ENCODE measurements at places on chromosomes 16 and 17.

DNA sequence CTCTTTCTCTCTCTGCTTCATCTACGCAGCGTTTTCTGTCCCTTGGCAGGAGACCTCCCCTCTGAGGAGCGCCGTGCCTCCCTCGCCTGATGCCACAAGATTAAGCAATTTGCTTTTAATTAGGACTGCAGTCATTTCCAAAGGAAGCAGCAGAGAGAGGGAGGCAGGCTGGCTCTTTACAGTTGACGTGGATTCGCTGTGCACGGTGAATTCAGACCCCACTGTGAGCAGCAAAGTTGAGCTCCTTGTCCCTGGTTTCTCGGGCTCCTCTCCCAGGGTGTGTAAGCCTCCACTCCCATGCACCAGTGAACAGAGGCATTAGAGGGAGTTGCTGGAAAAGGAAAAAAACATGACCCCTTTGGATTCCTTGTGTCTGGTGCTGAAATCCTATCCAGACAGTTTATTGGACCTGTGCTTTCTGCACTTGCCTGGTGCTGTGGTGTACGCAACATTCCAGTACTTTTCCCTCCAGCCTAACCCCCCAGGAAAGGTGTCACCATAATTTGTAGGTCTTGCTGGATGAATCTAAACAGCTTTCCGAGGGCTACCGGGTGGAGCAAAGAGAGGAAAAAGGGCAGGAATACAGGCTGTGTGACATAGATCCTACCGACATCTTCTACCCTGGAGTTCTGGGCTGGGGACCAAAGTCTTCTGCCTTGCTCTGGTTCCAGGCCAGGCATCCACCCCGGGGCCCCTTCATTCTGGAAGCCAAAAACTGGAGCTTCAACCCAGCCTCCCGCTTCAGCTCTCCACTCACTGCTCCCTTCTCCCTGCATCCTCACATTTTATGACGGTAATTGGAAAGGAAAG is 171.0 kb downstream of the MAF start:
- DNase-seq: no peak

DNA sequence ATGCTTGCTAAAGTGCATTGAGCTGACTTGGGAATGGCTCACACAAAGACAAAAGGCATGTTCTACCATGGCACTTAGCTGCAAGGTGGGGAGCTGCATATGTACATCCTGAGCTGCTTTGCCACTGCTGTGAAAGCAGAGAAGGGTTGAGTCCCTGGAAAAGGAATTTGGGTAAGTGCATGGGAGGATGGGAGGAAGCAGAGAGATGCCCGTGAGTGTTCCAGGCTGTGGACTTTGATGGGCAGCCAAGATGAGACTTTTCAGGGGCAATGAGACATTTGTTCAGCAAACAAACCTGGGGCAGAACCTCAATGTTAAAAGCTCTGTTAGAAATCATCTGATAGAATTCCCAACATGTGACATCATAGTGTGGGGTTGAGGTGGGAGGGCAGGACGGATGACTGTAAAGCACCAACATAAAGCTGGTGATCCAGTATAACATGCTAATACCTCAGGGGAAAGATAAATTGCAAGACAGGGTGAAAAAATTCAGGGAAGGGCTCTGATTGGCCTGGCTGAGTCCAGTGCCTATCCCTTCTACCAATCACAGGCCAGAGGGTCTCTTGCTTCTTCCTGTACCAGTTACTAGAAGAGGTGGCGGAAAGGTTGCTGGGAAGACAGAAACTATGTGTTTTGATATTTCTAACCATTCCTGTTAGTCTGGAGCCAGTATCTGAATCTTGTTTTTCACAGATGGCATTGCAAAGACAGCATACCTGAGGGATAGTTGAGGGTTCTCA is 163.2 kb downstream of the UTP18 start:
- DNase-seq: no peak

DNA sequence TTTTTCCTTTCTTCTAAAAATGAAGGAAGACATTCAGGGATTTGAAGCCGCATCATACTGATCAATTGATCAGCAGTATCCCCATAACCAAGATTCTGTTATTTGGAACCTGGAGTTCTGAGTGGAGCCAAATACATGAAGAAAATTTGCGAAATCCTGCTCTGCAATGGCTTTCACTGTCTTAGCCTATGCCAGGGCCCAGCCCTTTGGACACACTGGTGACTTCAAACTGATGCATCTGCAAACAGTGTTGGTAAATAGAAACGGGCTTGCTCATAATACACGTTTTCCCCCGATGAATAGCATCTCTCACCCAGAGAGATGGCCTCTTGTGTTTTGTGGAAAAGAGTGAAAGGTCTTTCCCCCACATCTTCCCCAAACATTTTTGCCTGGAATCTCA is 87.6 kb upstream of the TOX3 start:
- DNase-seq: no peak

DNA sequence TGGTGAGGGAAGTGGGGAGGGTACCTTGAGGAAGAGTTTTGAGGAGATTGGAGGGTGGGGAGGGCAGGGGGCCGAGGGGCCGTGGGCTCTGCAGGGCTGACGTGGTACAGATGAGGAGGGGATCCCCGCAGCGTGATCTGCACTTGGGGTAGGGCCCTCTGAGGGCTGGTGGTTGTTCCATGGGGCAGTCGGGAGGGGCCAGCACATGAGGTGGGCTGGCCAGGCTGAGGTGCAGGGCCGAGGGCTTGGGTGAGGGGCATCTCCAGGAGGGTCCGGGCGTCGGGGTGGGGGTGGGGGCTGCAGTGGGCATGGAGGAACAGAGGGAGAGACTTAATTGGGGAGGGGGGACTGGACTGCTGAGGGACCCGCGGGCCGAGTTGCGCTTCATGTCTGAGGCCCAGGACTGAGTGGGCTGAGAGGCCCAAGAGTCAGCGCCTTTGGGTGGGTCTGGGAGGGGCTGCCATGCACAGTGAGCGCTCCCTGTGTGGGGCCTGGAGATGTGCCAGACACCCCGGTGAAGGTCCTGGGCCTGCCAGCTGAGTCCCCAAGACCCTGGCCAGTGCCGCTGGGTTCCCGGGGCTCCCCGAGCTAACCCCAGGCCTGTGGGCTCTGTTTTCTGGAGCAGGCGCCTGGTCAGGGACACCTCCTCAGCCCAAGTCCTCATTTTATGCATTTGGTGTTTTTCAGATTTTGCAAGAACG is 13.3 kb downstream of the PRSS27 start:
- DNase-seq: no peak

DNA sequence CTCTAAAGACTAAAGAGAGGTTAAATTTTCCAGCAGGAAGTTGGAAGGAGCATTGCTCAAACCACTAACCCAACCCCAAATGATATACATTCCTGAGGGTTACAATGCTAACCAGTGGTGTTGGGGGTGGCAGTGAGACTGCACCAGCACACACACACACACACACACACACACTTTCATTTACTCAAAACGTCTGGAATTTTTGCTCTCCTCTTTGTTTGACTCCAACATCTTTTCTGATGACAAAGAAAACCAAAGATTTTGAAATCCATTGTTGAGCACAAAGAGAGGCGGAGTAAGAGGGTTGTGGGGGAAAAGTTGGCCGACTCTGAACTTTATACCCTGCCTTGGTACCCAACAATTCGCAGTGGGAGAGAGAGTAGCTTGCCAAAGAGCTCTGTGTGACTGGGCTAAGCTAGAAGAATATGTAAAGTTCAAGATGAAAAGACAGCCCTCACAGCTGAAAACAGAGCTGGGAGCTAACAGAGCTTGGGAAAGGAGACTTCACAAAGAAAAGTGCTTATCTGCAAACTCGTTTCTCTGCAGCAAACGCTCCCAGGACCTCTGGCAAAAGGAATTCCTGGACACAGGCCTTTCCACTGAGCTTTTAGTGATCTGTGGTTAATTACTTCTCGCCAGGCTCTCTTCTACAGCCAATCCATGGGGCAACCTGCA is 426.0 kb upstream of the CDH11 start:
- DNase-seq: no peak

GRCh38 chr16:14538604-14539003 is 91.5 kb downstream of the PARN start:
- no peak for DNase-seq

- DNase-seq: no peak
Measured at GRCh38 chr17:13537167-13537731, 64.5 kb downstream of the HS3ST3A1 start.

DNA sequence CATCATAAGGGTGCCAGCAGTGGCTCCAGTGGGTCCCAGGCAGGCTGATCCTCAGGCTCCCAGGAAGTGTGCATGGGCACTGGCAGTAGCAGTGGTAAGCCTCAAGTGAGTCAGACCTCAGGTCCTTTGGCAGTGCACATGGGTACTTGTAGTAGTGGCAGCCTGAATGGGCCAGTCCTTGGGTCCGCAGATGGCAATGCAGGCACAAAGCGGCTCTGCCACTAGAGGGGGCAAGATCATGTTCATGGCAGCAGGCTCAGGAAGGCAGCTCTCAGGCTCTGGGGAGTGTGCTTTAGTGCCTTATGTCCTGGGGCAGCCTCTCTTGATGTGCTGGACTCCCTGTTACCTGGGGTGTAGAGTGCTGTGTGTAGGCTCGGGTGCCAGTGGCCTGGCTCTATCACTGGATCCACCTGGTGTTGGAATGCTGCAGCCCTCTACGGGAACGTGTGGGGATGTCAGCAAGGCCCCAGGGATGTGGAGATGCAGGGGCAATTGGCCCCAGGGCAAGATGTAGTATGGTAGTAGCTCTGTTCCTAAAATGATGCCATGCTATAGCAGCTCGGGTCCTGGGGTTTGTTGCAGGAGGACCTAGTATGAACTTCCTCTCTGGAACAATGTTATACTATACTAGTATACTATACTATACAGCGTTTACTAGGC is 11.0 kb downstream of the ACSM3 start:
- DNase-seq: peak; percentile 60

DNA sequence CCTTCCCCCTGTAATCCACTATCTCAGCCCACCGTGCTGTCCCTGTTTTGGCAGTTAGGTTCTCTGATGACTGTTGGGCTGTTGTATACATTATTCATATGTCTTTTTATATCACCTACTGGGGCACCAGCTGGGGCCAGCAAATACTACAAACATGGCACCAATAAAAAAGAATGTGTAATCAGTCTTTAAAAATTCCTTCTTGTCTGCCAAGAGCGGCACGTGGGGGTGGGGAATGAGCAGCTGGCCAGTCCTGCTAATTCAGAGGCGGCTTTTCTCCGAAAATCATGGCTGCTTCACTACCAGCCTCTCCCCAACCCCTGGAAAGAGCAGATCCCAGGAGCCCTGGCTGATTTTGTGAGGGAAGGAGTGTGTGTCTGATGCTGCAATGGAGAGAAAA is 77.7 kb upstream of the EEF2KMT start:
- no peak for DNase-seq

DNA sequence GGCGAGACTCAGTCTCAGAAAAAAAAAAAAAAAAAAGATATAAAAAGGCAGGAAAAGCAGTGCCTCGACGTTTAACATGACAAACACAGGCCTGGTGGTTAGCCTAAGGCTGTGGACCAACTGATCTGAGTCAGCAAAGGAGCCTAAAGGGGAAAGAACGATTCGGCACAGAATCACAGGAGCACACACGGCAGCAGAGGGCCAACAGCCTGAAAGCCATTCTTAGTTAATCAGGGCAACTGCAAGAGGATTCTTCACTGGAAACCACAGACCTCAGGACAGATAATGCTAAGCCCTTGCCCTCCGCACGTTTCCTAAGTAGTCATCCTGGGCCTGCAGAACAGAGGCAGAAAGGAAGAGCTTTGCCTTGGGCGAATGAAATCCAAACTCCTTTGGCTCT is 14.7 kb downstream of the TMEM11 start:
- DNase-seq: no peak

DNA sequence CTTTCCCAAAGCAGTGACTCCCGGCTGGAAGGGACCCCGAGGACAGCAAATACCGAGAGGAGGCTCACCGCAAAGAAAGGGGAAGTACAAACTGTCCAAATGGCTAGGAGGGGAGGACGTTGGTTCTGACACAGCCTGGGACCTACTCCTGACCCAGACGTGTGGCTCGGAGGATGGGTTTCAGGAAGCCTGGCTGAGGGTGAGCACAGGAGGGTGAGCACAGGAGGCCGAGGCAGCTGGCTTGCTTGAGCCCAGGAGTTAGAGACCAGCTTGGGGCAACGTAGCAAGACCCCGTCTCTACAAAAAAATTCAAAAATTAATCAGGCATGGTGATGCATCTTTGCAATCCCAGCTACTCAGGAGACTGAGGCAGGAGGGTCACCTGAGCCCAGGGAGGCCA is 83.2 kb downstream of the C16orf78 start:
- DNase-seq: no peak

DNA sequence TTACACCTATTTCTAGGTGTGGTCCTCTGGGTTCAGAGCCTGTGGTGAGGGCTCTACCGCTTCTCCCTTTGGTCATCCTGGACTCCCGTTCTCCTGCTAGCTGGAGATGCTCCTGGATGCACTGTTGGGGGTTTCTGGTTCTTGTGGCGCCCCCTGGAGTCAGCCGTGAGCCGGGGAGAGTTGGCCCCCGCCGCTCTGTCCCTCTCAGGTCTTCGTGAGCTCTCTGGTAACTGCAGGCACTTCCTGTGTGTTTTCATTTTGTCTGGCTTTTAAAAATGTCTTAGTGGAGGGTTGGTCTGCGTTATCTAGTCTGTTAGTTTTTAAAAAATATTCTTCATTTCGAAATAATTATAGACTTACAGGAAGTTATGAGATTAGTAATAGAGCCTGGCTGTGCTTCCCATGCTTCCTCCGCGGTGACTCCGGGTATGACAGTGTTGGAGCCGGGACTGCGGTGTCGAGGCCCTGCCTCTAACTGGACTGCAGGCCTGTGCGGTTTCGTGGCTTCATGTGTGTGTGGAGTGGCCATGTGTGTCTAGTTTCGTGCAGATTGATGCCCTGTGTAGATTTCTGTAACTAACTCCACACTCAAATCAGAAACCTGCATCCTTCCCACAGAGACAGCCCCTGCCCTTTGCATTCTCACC is 78.0 kb upstream of the ZNF750 start:
- peak; percentile 25 for DNase-seq

- no peak for DNase-seq
Measured at GRCh38 chr17:11406716-11407115, 165.7 kb downstream of the SHISA6 start.

GRCh38 chr17:74779948-74780400 is 3.8 kb upstream of the NAT9 start:
- peak; percentile 47 for DNase-seq

GRCh38 chr16:31088459-31089183 is at the start of gene PRSS53:
TSS of gene PRSS53 (minus strand) at chr16:31088943. CDS start at chr16:31088809, 134 bp downstream.
- no peak for DNase-seq

DNA sequence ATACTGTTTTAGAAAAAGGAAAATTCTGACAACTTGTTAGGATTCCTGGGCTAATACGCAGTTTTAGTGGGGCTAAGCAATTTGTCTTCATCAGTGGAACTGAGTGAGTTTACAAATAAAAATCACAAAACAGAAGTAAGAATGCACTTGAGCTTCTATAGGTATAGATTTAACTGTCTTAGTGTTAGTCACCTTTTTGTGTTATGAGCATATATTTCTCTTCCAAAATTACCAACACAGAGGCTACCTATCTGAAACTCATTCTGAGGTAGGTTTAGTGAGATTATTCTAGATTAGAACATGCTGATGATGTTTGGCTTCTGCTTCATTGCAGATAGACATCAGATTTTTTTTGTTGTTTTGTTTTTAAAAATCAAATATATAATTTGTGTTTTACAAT is 23.2 kb downstream of the METTL9 start:
- DNase-seq: no peak

DNA sequence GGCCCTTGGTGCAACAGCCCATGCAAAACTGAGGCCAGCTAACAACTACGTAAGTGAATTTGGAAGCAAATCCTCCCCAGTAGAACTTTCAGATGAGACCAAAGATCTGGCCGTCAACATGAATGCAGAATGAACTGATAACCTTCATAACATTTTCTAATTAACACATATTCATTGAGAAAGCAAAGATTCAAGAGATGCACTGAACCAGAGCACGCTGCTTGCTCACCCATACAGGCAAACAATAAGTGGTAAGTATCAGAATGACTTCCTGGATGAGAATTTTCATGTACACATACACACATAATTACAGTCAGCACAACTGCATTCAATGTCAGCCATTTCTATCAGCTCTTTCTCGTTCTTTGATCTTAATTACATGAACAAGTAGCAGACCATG is 30.6 kb downstream of the XYLT1 start:
- DNase-seq: no peak
